EH (cell line): ENCODE measurements at places on chromosomes 3 and 15.

DNA sequence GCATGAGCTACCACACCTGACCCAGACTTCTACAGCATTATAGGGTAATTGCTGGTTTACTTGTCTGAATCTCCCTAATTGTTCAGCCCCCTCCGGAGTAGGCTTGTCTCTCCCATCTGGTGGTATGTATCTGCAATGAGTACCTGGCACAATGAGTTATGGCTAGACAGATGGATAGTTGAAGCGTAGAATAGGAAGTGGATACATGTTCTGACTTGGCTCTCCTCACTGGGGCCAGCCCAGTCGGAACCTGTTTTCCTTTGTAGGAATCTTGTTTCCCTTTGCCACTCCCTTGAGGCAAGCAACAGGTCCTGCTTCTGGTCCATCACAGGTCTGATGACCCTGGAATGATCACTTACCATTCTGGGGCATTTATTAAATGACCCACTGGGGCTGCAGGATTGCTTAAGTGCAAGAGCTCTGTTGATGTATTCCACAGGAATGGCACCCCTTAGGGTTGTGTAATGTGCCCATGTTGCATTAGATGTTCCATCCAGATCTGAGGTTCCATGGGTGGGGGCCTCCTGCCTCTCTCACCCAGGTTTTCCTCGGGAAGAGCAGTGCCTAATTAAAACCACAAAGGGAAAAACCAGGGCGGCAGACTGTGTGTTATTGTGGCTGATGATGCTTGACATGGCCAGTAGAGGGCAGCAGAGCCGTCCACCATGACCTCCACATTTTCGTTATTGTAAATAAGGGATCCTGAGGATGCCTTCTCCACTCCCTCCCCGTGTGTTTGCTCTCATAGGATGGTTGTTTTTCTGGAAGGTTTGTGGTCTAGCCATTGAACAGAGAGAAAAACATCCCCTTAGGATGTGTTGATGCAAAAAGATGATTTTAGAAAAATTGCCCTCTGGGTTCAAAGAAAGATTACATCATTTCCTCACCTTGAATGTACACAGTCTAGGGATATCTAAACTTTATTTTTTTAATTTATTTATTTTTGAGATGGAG, 58.0 kb downstream of the CMTM8 start:
- peak; percentile 64 for DNase-seq

DNA sequence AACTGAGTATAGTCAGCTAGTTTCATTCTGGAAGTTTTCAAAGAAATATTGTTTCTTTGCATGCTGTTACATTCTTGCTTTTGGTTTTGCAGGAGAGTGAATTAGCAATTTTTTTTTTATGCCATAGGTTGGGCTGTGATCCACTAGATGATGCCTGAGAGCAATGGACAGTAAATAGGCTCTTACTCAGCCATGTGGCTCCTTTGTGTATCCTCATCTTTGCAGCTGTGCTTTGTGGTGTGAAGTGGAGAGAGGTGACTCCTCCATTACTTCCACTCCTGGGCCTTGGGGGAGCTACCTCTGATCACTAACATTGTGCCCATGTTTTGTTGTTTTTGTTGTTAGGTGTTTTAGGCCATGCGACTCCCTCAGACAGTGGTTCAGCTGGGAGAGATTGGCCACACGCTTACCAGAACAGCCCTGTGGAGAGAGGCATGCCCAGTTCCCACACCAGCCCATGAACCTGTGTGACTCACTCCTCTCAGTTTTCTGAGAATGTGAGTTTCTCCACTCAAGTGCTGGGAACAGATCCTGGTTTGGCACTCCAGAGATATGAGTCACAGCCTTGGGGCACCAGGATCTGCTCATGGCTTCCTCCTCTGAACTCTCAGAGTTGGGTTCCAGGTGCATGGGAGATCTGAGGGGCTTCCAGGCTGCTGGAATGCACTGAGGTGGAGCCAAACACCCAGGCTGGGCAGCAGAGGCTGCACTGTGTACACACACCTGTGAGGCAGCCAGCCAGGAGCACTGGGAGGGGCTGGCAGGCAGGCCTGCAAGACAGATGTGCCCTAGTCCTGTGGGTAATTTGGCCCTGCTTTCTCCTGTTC, 785.3 kb downstream of the ROBO2 start:
- DNase-seq = peak; percentile 86

DNA sequence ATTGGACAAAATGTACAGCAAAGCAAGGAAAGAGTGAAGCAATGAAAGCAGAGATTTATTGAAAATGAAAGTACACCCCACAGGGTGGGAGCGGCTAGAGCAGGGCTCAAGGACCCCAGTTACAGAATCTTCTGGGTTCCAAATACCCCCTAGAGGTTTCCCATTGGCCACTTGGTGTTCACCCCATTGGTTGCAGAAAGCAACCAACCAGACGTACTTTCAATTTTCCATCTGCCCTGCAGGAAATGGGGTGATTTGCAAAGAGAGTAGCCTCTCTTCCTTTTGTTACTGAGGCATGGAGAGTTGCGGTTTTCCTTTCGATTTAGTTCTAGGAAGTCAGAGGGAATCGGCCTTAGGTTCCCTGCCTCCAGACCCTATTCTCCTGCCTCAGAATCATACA, 2.4 kb downstream of the PML start:
- DNase-seq = peak; percentile 71

- DNase-seq = peak; percentile 24
Observed at GRCh38 chr3:11655196-11655928, 11.6 kb upstream of the VGLL4 start.

GRCh38 chr15:62067448-62068044, 769 bp downstream of the C2CD4A start:
- peak; percentile 5 for DNase-seq

DNA sequence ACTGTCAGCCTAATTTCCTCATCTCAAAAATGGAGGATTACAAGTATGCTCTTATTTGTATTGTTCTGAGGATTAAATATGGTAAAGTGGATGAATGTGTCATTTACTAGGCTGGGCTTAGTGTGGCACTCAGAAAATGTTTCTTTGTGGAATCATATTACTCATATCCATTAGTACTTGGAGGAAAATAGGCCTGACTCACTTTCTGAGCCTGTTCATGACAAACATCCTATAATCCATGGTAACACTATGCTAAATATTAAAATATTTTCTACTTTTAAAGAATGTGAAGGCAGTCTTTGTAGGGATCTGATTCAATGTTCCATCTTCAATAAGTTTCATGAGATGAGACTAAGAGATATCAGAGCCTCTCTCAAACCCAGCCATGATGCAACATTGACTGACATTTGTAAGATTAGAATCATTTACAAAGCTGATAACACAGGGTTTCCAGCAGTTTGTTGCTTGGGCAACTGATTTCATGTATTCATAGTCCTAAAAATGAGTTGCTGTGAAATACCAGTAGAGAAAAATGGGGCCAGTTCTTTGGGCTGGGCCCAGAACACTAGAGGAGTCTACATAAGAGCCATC, 1048.5 kb downstream of the NTRK3 start:
- DNase-seq = peak; percentile 83

DNA sequence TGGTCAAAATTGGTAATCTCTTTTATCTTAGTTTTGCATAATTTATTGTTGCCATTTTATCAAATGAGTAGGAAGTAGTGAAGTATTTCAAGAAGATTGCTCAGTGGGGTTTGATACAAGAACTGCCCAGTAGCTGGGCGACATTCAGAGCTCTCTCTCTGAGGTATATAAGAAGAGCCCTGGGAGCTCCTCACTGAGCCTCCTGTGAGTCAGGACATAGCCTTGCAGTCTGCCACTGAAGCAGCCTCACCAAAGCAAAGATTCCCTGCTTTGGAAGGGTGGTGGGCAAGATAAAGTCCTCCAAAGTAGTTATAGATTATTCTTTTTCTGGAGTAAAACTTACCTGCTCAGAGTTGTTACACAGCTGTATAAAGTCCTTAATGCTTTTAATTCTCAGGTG, 26.1 kb downstream of the SKIL start:
- peak; percentile 58 for DNase-seq

GRCh38 chr3:194800002-194800401, 114.3 kb downstream of the FAM43A start:
- no peak for DNase-seq

DNA sequence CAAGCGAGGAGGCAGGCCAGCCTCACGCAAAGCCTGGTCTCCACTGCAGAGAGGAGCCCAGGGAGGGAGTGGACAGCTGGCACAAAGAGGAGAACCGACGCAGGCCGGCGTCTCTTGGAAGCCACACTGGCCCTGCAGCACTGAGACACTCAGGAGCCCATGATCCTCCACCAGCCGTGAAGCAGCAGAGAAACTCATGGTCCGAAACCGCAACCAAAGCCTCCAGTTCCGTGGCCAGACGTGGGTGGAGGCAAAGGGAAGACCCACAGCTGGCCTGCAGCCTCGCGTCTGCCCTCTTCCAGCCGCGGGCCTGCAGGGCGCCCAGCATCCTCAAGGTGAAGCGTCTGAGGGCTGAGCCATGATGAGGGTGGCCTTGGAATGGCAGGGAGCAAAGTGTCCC, 62.2 kb upstream of the SEC61A1 start:
- no peak for DNase-seq

DNA sequence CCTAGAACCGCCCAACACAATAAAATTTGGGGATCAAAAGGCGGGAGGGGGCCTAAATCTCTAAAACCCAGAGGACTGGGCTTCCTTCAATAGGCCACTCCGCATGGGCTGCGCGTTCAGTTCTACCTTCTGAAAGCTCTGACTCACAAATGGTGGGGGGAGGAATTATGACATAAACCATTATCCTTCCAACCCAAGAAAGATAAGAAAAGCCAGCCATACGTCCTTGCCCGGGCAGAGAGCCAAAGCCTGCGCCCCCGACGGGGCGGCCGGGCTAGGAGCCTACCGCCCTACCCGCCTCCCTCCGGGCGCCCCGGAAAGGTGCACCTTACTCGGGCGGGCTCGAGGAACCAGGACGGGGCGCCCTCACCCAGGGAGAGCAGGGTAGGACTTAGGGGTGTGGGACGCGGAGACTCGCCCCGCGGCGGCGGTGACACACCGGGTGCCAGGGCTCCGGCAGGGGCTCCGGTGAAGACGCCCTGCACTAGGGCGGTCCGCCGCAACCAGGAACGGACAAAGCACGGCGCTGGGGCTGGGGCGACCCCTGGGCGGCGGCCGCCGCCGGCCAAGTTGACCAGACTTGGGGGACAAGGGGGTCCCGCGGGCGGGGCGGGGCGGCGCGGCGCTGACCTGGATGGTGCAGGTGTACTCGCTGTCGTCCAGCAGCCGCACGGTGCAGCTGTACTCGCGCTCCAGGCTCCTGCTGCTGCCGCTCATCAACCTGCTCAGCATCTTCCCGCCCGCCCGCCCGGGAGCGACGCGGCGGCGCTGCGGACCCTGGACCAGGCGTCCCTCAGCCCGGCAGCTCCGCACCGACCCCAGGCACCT, 534 bp downstream of the FRMD5 start:
- DNase-seq = peak; percentile 41

DNA sequence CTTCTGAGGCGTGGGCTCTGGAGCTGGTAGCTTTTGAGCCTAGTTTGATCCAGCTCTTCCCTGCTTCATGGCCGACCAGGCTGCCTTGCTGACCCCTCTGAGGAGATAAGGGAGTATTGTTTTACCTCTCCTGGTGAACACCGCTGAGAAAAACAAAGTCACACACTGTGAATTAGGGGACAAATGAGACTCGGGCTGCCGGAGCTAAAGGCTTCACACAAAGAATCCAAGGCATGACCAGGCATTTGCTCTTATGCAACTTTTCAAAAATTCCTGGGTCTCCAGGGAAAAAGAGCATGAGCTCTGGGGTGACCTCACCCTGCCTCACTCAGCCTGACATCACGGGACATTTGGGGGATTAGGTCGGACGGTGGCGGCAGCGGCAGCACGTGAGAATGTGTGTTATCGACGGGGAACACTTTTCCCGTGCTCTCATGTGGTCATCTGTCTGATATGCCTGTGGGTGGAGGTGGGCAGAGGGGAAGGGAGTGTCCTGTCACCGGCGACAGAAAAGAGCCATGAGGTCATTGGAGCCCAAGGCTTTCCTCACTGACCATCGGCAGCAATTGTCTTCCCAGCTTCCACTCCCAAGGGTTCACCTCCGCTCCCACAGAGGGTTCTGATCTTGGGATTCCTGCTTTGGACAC, 61.0 kb downstream of the TMEM44 start:
- peak; percentile 96 for DNase-seq

DNA sequence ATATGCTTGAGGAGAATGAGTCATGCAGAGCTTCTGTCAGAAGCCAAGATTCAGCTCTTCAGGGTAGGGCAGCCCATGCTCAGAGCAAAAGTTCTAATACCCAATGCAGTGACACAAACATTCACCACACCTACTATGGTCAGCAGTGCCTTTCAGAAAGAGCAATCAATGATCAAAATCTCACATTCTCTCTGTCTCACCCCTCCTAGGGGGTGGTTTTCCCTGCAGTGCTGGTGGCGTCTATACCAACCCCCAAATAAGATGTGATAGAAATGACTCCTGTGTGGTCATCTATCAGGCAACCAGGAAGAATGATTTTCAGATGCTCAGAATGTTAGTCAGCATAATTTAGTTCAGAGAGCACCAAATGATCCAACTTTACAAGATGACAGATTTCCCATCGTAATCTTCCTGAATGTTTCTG, 385.3 kb downstream of the NTRK3 start:
- peak; percentile 87 for DNase-seq

DNA sequence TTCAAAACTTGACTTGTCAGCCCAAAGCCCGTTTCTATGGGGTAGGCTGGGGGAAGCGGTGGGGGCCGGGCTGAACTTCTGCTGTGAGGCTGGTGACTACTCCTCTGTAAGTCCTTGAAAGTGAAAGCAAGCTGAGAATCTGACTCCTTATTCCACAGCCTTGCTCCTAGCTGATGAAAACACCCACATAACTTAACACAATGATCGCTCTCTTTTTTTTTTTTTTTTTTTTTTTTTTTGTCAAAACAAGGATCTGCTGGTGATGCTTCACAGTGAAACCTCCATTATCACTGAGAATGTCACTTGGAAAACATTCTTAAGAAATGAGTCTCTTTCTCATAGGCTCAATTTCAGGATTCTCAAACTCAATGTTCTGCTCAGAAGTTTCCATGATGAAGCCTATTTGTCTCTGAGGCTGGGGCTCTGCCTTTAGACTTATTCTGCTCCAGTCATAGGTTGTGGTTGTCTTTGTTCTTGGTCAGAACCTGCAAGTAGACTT, 31.4 kb upstream of the TKT start:
- peak; percentile 80 for DNase-seq

DNA sequence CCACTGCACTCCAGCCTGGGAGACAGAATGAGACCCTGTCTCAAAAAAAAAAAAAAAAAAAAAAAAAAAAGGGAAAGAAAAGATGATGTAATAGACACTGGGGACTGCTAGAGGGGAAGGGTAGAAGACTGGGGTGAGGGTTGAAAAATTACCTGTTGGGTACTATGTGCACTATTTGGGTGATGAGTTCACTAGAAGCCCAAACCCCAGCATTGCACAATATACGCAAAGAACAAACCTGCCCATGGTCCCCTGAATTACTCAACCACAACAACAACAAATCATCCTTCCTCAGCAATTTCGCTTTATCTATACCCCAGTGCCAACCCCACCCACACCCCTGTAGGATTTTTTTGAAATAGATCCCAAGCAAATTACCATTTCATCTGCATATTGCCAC, 13.5 kb downstream of the NIPA1 start:
- no peak for DNase-seq

DNA sequence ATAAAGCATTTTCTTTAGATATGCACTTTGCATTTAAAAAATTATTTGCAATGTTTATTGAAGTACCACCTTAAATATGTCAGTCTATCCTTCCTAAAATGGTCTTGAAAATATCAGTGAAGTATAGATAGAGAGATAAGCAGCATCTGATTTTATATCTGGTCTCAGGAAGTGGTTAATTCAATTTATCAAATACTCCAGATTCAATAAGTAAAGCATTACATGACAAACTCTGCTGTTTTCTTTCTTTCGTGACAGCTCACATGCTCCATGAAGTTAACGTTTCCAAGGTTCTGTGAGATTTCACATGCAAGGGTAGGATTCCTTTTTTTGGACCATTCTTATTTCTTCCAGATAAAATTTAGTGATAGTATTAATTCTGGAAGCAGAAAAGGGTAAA, 775.4 kb upstream of the ROBO1 start:
- DNase-seq = no peak
